ENCODE measurements at places on chromosomes 3 and 15.

- no peak for DNase-seq
These were observed 1.1 kb downstream of the FBN1 start for GRCh38 chr15:48644467-48644826.

GRCh38 chr3:157238457-157238856, 78.5 kb upstream of the CCNL1 start:
- no peak for DNase-seq

- DNase-seq: peak; percentile 74
These were observed 27.7 kb upstream of the KBTBD12 start for GRCh38 chr3:127887321-127887720.

- DNase-seq: no peak
These were observed 176.7 kb downstream of the DIPK2A start for GRCh38 chr3:144148356-144148755.

DNA sequence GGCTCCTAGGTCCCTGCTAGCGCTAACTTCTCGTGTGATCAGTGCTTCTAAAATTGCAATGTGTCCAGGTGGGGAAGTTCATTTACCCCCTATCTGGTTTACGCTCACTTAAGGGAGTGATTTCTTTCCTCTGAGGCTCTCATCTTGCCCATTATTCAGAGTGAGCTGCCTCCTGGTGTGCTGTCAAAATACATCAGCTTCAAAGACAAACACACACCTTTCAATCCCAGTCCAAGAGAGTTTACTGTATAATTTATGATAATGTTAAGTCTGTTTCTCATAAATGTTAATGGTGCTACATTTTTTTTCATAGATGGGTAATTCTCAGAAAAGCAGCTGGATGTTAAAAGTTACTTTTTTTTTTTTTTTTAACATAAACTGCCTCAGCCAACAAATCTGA, 112.3 kb downstream of the RORA start:
- DNase-seq: no peak

DNA sequence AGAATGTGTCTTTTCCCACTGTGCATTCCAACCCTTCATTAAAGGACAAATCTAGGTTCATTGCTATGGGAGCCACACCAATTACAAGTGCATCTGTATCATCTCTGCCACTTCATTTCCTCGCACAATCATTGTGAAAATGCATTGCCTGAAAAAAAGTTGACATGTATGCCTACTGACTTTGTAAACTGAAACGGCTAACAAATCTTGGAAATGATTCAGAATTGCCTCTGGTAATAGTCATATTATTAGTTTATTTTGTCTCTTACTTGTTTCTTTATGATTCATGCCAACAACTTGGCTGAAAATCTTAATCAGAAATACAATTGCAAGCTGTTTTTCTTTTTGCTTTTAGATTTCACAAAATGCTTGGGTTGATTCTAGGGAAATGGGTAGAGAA, 497.1 kb downstream of the ZIC1 start:
- DNase-seq: no peak

All from NCI-H82 (cell line).